ENCODE measurements at places on chromosomes 1 and 21. TPM values are rescaled to one million over a fixed set of nuclear protein-coding genes. Genes with fewer than 3 reads are reported as not detected.

Gene EFNA3
- 2.3 TPM for total RNA-seq

Gene LEFTY1
- total RNA-seq: not detected

Gene TMEM82
- not detected for total RNA-seq

Gene PSMA5
- 157 TPM for total RNA-seq

GRCh38 chr1:244064621-244065020 is 13.5 kb downstream of the ZBTB18 start:
- no peak for DNase-seq

- no peak for DNase-seq
These were observed 293.3 kb upstream of the RUNX1 start for GRCh38 chr21:35342440-35342839.

GRCh38 chr1:79839882-79840281 is 833.4 kb upstream of the ADGRL4 start:
- no peak for DNase-seq

GRCh38 chr1:182175361-182175931 is 113.9 kb upstream of the ZNF648 start:
- DNase-seq: no peak

GRCh38 chr1:185044387-185044786 is 971 bp upstream of the RNF2 start:
- no peak for DNase-seq

GRCh38 chr1:222627232-222627631 is 9.3 kb downstream of the MIA3 start:
- no peak for DNase-seq

DNA sequence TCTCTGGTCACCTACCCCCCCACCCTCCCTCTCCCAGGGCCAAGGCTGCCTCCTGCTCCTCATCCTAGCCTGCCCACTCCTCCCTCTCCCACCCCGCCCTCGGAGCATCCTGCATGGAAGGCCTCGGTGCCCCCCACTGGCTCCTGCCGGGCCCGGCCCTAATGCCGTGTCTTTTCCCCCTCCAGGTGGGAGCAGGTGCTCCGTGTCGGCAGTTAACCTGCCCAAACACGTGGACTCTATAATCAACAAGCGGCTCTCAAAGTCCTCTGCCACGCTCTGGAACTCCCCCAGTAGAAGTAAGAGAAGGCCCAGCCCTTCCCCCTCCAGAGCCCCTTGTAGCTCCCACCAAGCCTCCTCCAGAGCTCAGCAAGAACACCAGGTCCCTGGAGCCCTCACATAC is 18.8 kb downstream of the MAP7D1 start:
- DNase-seq: no peak

DNA sequence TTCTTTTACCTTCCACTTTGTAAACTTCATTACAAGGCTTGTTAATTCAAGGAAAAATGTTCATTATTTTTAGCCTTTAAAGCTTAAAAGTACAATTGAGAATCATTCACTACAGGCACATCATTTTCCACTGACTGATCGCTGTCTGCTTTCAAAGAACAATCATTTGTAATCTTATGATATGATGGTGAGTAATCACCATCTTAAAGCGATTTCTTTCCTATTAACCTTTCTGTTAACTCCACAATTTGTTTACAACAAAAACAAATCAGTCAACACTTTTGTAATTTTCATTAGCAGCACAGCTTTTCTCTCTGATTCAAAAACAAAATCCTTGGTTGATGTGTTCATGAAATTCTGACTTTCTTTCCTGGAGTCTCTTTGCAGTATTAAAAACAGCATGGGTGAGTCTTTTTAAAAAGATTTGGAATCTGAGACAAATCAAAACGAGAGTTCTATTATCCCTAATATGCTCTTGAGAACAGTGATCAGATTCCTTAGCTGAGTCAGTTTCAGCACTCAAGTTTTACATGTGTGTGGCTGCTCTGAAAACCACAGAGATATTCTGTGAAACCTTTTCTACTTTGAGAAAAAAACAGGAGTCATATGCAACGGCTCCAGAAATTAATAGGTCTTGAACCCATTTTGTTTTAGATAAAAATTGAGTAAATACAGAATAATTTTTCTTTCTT is 145.8 kb upstream of the TMPRSS15 start:
- DNase-seq: no peak

Data from activated CD4-positive, alpha-beta T cell treated with anti-CD3 and anti-CD28 coated beads, Interleukin-2, amount 10 ng/mL, durations not matched to agents 7 days and 5 days (primary cell).